ENCODE measurements at places on chromosomes 7 and 10.

- DNase-seq, result no peak
These were observed 61.3 kb downstream of the ZNF22 start for GRCh38 chr10:45061982-45062381.

DNA sequence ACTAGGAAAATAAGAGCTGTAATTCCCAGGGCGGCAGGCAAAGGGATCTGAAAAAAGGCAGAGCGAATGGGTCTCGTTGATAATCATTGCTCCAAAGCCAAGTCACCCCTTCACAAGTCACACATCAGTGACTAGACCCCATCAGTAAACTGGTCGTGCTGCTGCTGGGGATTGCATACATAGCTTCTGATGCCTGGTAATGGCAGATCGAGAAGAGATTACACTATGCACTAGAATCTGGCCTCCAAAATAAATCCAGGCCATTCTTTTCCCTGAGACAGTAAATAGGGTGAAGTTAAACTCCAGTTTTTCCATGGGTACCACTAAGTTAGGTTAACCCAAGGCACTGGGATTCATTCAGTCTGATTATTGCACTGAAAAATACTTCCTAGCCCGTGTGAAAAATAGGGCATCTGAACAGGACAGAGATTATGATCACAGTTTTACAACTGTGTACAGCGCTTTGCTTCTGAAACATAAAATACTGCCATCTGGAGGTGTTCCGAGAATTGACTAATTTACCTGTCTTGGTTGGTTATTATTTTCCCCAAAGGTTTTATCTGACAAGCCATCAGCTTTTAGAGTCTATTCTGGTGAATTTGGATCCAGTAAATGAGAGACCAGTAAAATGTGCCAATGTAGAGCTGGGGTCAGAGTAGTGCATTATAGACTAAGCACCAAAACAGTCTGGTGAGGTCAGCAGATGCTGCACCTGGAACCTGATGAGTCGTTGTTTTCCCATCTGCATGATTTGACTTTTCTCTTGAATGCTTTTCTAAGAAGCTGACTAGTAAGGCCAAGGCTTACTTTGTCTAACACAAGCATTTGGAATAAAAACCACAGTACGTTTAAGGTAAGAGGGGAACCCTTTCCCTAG lies 82.9 kb upstream of the AFAP1L2 start:
- no peak for DNase-seq

DNA sequence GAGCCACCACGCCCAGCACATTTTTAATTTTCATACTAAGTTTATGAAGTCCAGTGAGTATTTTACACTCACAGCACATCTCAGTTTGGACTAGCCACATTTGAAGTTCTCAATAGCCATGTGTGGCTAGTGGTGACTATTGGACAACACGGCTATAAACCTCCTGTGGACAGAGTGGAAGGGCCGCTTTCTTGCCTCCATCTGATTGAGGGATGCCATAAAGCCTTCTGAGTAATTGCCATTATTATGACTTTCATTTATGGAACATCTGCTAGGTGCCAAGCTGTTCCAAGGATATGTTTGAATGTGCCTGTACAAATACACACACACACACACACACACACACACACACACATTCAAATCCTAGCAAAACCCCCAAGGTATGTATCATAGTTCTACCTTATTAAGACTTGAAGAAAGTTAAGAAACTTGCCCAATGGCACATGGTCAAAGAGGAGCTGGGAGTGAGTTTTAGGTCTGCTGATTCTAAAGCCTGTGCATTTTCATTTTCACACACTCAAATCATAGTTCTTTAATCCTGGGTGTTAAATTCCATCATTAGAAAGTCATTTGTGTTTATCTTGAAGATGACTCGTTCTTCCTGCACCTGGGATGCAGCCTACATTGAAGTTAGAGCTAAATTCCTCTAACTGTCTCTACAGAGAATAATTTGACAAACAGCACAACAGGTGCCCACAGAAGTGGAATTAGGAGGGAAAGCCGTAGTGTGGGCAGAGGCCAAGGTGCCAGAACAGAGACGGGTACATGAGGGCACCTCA lies 143.3 kb downstream of the PKD1L1 start:
- DNase-seq, result no peak

DNA sequence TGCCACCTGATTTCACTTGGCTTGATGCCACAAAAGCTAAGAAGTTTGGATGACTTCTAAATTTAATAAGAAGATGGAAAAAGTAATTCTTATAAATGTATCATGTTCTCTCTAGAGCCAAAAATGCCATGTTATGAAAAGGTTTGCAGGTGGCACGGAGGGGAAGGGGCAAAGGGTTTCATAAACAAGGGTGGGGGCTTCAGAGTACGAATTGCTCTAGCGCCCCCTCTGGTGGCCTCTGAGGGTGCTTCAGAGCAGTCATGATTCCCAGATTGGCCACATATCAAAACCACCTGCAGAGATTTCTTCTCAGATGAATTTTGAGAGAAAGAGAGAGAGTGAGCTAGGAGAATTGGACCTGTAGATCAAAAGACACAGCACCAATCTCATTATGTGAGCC lies 208.6 kb upstream of the YAE1 start:
- no peak for DNase-seq

- DNase-seq, result no peak
These were observed 60.0 kb upstream of the ACSM6 start for GRCh38 chr10:95133997-95134396.

- DNase-seq, result no peak
These were observed 23.7 kb downstream of the NMT2 start for GRCh38 chr10:15144788-15145187.

- no peak for DNase-seq
These were observed 906 bp downstream of the CDK1 start for GRCh38 chr10:60778971-60779796.

GRCh38 chr10:103758294-103758681 lies 97.1 kb downstream of the SH3PXD2A start:
- DNase-seq, result no peak

- no peak for DNase-seq
These were observed 67.4 kb upstream of the SLC35G1 start for GRCh38 chr10:93826355-93826754.

DNA sequence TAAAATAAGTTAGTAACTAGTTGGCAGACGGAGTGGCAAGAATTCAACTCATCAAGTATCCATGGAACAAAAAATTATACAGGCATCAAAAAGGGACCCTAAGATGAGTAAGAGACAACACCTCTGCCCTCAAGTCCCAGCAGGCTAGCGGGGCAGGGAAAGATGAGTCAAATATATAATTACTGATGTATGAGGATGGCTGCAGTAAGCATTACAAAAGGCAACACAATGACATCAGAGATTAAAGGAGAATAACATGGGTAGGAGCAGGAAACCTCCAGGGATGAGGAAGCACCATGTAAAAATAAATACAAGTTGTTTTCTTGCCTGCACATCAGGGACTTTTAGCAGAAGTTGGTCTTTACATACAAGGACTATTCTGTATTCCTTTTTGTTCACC lies 49.4 kb downstream of the SCRN1 start:
- no peak for DNase-seq

GRCh38 chr10:125473143-125473793 lies 209.7 kb downstream of the TEX36 start:
- DNase-seq, result no peak

DNA sequence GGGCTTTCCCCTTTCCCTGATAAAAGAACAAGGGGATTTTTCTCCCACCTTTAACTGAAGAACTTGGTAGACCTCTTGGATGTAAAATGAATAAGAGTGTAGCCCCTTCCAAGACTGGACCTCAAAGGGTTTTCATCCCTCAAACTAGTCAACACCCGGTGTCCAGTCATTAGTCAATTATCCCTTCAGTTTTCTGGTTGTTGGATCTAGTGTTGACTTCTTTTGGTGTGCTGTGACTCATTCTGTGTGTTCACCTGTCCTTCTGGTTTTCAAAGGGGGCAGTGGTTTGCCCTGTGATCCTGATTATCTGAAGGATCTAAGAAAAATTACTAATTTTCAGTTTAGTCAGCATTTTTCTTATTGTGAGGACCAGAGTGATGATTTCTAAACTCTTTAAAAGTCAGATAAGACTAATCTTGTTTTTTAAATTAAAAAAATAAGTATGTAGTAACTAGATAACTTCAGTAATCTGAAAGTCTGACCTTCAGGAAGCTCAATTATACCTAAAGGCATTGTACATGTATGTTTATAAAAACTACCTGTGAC lies 583.5 kb downstream of the CNTNAP2 start:
- no peak for DNase-seq

DNA sequence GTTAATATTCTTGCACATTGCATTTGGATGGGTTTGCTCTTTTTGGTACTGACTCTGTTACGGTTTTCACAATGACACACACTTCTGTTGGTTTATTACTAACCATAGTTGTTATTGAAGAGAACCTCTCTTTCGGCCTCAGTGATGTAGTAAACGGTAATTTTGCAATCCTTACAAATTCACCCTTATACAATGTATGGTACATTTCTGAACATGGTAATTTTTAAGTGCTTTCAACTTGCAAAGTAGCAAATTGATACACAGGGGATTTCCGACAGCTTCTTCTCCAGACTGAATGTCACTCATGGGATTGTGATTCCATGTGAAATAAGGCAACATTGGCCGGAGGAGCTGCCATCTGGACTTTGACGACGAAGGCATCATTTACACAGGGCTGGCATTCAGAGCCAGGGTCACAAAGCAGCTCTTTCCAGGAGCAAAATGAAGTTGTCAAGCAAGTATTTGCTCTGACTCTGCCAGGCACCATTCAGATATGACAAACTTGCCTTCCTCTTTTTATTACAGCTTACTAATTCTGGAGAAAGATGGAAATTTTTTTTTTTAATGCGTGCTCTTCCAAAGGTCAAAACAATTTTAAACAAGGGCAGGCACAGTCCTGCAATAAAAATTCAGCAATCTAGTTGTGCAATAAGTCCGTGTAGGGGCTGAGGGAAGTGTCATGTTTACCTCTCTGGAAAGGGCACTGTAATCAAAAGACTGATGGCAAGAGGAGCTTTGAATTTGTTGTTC lies 711.5 kb upstream of the C7orf33 start:
- DNase-seq, result no peak

- no peak for DNase-seq
These were observed 52.6 kb downstream of the INPP5A start for GRCh38 chr10:132590094-132590751.
